Ureter (tissue), 1 donor: ENCODE measurements at places on chromosomes 1 and 21. TPM values are rescaled to one million over a fixed set of nuclear protein-coding genes. Genes with fewer than 3 reads are reported as not detected.

Gene GBP6
- not detected for total RNA-seq

Gene TCEANC2
- 6.7 TPM for total RNA-seq

Gene DNAJC28
- total RNA-seq: 1.2 TPM

Gene GPR52
- 5.0 TPM for total RNA-seq

Gene ASCL5
- total RNA-seq: not detected

Gene SEC16B
- 2.6 TPM for total RNA-seq

Gene OR6N1
- not detected for total RNA-seq

Gene COG2
- total RNA-seq: 36.7 TPM
